ENCODE measurements at places on chromosomes 11 and 22.

GRCh38 chr22:20149257-20150250 lies 1.3 kb downstream of the CCDC188 start:
- DNase-seq, result no peak

DNA sequence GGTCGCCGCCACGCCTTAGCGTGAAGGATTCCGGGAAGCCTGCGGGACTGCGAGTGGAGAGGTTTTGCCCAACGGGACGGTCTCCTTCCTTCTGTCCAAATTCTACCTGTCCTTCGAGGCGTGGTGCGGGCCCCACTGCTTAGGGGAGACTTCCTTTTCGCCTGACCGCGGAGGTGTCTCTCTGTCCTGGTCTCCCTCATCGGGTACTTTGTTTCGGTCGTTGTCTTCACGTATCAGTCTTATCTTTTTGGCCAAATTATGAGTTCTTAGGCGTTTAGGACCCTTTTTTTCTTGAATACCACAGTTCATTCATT lies 388 bp downstream of the HINFP start:
- no peak for DNase-seq

GRCh38 chr22:29393019-29393608 lies 4.7 kb upstream of the AP1B1 start:
- DNase-seq, result no peak

DNA sequence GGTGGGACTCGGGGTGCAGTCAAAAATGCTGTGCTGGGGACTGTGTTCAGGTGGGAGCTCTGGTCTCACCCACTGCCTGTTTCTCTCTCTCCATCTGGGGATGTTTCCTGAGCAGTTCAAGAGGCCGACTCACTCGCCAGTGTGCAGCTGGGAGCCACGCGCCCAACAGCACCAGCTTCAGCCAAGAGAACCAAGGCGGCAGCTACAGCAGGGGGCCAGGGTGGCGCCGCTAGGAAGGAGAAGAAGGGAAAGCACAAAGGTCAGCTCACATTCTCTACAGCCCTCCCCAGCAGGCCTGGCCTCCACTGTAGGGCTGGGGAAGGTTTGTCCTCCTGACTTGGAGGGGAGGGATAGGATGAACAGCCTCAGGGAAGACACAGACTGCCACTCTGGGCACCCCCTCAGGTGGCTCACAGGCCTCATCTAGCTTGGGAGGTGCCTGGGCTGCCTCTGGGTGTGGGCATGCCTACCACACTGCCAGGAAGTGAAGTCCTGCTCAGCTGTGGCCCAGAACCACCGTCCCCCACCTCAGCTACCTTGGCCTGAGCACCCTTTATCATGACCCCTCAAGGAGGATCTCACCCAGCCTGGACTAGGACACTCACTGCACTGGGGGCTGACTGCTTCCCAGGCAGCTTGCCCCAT lies 13.0 kb downstream of the TUB start:
- DNase-seq, result no peak

DNA sequence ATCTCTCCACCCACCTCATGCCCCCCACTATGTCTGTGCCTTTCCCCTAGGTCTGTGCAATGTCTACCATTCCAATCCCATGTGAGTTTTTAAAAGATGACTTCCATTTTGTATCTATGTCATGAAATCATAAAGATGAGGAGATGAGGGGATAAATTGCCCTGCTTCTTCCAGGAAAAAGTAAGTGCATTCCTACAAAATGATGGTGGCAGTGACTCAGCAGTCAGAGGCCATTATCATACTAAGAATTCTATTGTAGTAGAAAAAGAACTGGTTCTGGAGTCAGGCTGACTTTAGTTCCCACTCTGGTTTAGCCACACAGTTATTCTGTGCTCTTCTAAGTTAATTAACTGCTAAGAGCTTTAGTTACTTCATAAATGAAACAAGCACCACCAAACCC lies 89.6 kb upstream of the API5 start:
- no peak for DNase-seq

DNA sequence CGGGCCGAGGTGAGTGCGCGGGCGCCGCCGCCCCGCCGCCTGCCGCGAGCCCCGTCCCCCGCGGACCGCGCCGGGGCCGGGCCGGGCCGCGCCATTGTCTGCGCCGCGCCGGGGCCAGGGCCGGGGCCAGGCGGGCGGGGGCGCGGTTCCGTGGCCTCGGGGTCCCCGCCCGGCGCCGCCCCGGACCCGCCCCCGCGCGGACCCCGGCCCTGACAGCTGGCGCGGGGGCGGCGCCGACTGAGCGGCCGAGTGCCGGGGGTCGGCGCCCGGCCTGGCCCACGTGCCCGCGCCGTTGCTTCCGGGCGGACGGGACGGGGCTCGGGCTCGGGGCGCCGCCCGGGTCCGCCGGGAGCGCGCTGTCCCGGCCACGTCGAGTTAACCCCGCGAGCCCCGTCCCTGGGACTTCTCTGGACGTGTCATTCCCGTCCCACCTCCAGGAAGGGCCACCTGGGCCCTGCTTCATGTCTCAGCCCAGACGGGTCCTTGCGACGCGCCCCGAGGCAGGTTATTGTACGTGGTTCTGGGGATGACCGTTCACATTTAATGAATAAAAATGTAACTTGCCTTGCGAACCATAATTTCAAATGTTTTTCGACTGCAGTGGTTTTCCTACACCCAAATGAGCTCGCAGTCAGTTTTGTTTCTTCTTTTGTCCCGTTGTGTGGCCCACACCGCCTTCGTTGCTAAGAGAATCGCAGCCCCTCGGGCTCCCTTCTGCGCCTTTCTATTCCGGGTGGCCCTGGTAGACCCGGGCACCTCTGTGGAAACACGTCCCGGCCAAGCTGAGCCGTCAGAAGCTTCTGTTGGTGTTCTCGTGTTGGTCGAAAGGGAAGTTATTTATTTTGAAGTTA lies 562 bp downstream of the ZBED4 start:
- no peak for DNase-seq

GRCh38 chr22:36144886-36145541 lies 15.5 kb downstream of the APOL3 start:
- DNase-seq, result peak; percentile 31

GRCh38 chr11:64097468-64098317 lies 62.0 kb downstream of the FLRT1 start:
- no peak for DNase-seq

- DNase-seq, result no peak
These were observed 47.5 kb upstream of the GALNT18 start for GRCh38 chr11:11669233-11669846.

DNA sequence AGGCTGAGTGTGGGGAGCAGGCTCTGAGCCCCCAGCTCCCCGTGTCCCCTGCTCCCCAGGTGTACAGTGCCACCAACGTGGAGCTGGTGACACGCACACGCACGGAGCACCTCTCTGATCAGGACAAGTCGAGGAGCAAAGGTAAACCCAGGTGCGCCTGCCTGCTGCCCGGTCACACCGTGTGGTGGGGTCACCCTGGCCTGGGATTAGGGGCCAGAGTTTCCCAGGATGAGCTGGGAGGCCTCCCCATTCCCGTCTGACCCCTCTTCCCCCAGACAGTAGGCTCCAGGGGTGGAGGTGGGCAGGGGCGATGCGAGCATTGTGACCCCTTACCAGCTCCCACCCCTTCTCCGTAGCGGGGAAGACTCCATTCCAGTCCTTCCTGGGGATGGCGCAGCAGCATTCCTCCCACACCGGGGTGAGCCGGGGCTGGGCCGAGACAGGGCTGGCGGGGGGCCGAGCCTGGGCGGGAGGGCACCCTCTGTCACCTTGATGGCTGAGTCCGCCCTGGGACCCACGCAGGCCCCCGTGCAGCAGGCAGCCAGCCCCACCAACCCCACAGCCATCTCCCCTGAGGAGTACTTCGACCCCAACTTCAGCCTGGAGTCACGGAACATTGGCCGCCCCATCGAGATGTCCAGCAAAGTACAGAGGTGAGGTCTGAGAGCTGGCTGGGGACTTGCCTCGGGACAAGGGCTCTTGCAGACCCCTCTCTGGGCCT lies 3.7 kb upstream of the SSH3 start:
- no peak for DNase-seq

DNA sequence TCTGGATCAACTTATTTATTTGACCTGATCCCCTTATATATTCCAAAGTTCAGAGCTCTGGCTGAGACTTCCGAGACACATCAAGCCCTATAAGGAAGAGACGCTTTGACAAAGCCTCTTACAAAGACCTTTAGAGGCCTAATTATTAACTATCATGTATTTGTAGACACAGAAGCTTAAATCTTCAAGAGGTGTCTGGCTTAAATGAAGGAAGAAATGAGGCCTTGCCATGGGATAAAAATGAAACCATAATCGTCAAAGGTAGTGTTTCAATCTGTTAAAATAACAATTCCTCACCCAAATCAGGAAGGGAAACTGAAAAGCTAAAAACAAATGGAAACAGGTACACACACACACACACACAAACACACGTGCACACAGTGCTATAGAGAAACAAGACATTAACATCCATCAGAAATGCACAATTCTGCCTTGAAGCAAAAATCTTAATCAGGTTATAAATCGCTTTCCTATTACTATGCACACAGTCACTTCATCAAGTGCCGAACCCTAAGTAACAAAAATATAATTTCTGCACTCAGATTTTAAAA lies 50.2 kb downstream of the PITPNB start:
- DNase-seq, result no peak

- no peak for DNase-seq
These were observed 234.2 kb downstream of the AASDHPPT start for GRCh38 chr11:106311531-106312230.

- no peak for DNase-seq
These were observed 494.4 kb upstream of the B3GAT1 start for GRCh38 chr11:134906356-134906955.

DNA sequence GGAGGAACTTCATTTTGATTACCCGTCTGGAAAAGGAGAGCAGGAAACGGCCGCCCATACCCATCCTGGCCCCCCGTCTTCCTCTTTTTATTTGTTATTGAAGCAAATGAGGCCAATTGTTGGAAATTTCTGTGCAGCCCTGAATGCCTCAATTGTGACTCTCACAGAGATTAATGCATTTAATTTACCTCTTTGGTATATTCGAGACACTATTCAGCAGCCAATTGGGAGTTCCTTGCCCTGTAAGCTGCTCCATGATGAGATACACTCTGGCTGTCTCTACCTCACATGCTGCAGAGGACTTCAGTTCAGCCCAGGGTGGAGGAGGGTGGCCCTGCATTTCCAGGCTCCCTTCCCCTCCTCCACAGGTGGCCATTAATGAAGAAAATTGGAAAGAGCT lies 60.6 kb upstream of the NTM start:
- no peak for DNase-seq

GRCh38 chr11:60349990-60350389 lies 22.9 kb downstream of the MS4A6E start:
- DNase-seq, result no peak

- peak; percentile 66 for DNase-seq
These were observed 3.5 kb downstream of the ARRB1 start for GRCh38 chr11:75347781-75348566.

GRCh38 chr11:19935507-19935906 lies 222.9 kb downstream of the NAV2 start:
- no peak for DNase-seq

DNA sequence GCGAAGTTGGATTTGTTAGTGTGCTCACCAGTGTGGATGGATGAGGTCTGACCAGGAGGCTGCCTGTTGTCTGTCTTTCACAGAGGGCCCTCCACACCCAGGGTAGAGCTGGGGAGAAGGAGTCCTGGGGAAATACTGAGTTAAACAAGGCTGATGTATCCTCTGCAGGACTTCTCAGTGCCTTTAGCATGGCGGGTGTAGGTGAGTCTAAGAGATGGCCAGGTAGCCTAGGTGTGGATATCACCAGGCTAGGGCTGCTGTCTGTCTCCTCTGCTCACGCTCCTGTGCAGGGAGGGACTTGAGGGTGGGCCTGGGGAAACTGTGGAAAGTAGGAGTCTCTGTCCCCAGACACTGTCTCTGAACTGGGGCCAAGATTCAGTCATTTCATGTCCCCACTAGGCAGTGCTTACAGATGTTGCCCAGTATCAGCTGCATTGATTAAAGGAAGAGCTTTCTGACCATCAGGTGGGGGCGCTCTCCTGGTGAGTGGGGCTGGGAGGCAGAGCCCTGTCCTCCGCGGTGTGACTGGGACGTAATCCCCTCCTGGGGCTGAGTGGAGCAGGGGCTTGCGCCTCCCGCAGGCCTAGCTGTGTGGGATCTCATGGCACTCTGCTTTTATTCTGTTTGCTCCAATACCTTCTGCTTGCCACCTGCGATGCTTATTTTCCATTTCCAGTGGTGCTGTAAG lies 35.5 kb upstream of the CCDC188 start:
- peak; percentile 52 for DNase-seq

GRCh38 chr22:25888399-25889054 lies 146.5 kb downstream of the MYO18B start:
- DNase-seq, result peak; percentile 8

DNA sequence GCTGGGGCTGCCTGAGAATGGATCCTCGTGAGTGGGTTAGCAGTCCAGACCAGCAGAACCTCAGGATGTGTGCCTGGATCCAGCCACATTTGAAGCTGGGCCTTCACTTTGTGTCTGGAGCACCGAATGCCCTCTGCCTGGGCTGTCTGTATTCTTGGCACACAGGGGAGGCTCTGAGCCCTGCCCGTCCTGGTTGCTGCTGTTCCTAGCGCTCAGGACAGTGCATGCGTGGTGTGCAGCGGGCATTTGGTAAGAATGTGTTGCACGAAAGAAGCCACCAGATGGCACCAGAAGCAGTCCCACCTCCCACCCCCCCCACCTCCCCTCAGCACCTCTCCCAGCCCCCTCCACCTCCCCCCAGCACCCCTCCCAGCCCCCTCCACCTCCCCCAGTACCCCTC lies 4.1 kb upstream of the MAPK11 start:
- no peak for DNase-seq

DNA sequence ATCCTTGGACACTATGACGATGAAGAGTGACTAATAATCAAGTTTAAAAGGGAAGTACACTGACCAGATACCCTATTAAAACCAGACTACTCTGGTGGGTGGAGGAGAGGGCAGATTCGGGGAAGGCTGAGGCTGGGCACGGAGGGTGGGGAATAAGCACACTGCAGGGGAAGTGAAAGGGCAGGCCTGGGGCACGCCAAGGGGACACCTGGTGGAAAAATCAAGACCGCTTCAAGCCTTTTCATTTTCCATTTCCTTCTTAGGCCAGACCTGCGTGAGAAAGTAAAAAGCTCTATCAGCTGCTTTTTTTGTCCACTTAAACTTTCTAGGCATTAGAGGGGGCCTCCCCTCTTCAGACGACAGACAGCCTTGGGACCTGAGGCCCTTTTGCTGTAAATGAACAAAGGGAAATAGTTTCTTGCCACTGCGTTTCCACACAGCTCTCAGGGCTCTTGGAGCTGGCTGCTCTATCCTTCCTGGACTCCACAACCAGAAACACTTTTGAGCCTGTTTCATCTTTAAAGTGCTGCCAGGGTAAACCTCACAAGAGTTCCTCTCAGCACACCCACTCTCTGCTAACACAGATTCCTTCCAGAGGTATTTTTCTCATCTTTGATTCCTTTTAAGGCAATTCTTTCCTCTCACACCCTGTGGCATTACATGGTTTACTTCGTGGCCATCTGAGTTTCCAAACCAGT lies 25.0 kb upstream of the SERPIND1 start:
- no peak for DNase-seq

DNA sequence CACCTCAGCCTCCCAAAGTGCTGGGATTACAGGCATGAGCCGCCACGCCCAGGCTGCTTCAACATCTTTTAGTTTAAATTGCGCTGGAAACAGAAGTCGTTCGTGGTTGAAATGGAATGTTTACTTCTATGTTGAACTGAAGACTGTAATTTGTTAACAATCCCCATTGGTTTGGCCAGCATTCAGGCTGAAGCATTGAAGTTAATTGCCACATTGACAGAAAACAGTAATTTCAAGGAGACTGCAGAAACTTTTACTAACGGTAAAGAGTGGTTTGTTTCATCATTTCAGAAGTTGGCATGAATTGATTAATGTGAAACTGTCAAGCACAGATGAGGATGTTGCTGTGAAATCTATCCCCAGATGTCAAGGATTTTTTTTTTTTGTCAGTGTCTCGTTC lies 14.2 kb downstream of the AP5B1 start:
- no peak for DNase-seq

GRCh38 chr22:39132871-39133524 lies 19.5 kb downstream of the CBX7 start:
- no peak for DNase-seq
